MG63 (cell line): ENCODE measurements at places on chromosomes 1 and 21. TPM values are rescaled to one million over a fixed set of nuclear protein-coding genes. Genes with fewer than 3 reads are reported as not detected.

CD84 gene
- not detected in 2 replicates for total RNA-seq

C1orf167 gene
- total RNA-seq: not detected in 2 replicates

BARHL2 gene
- not detected in 2 replicates for total RNA-seq

GRCh38 chr21:35628316-35628715, 432.0 kb downstream of the SETD4 start:
- no peak for DNase-seq

DNA sequence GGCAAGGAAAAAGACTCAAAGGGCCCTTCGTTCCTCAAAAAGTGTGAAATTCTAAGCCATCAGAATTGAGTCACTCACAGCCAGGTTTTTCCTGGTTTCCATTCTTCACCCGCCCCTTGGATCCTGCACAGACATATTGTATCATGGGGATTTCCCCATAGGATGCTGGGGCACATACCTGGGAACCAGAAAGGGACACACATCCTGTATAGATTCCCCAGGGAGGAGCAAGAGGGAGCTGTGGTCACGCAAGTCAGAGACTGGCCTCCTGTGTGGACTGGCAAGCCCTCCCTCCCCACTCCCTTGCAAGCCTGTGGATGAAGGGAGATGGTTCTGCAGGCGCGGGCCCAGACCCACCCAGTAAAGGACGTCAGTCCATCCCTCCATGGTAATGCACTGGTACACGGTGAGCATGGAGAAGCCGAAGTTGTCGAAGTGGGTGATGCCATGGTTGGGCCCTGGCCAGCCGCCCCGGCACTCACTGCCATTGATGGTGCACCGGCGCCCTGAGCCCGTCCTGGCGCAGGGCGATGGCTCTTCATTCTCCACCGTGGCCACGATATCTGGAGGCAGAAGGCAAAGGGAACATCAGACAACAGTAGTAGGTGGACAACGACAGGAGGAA, 23.2 kb downstream of the CACNA1S start:
- DNase-seq: no peak

GRCh38 chr1:11507309-11507708, 28.4 kb downstream of the DISP3 start:
- no peak for DNase-seq

DNA sequence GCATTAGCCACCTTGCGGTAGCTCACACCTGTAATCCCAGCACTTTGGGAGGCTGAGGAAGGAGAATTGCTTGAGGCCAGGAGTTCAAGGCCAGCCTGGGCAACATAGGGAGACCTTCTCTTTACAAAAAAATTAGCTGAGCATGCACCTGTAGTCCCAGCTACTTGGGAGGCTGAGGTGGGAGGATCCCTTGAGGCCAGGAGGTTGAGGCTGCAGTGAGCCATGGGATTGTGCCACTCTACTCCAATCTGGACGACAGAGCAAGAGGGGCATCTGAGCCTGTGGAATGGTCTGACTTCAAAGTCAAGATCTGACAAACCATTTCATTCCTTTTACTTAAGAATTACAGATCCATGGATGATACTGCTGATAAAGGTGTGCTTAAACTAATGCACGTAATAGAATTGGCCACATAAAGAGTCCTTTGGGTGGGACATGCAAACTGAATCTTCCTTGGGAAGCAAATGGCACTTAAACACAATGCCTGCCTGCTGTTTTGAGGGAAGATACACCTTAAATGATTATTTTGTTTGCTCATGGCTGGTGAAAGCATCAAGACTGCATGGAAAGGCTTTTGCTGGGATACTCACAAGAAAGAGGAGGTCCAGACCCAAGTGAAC, 2.5 kb upstream of the TMEM201 start:
- DNase-seq: no peak

CLCNKA gene
- not detected in 2 replicates for total RNA-seq

DPT gene
- not detected in 2 replicates for total RNA-seq
